ENCODE measurements at places on chromosomes 4 and X. TPM values are rescaled to one million over a fixed set of nuclear protein-coding genes. Genes with fewer than 3 reads are reported as not detected.
A peak's percentile ranks its signal among the peaks of the same experiment; 100 is the strongest.

GRCh38 chr4:157270552-157270951 lies 50.0 kb downstream of the GRIA2 start:
- DNase-seq, result no peak

GRCh38 chr4:174999407-174999806 lies 81.2 kb downstream of the ADAM29 start:
- DNase-seq, result no peak

DNA sequence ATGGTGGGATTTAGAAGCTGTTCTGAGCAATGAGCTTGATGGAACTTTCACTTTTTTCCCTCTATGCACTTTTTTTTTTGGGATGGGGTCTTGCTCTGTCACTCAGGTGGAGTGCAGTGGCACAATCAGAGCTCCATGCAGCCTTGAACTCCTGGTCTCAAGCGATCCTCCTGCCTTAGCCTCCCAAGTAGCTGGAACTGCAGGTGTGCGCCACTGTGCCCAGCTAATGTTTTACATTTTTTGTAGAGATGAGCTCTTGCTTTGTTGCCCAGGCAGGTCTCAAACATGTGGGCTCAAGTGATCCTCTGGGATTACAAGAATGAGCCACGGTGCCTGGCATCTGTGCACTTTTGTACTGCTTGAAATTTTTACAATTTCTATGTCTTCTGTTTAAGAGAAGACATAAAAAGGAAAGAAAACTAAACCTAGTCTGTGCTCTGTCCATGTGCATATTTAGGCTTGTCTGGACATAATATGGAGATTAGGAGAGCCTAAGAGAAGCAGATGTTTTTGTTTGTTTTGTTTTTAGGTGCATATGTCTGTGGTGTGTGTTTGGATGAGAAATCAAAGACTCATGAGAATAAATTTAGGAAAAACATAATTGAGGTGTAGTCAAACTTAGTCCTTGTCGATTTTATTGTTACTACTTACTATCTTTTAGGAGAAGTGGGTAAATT lies 16.5 kb downstream of the PDLIM5 start:
- DNase-seq, result no peak

- DNase-seq, result no peak
Measured at GRCh38 chr4:144901141-144901540, 196.9 kb downstream of the ANAPC10 start.

DNA sequence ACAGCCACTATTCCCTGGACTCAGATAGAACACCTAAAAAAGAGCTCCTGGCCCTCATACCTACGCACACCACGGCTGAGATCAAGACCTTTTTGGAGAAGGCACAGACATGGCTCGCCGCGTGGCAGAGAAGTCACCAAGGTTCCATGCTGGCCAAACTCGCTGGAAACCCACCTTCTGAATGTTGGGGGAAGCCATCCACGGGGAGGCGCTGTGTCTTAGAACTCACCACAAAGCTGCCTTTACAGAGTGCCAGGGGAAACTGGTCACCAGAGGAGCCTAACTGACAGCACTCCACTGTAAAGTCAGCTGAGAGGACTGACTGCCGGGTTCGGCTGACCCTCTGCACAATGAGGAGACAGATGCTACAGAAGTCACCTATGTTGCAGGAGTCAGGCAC lies 97.9 kb downstream of the NEUROG2 start:
- no peak for DNase-seq

GRCh38 chrX:150770623-150771022 lies 77.4 kb downstream of the MTMR1 start:
- no peak for DNase-seq

DNA sequence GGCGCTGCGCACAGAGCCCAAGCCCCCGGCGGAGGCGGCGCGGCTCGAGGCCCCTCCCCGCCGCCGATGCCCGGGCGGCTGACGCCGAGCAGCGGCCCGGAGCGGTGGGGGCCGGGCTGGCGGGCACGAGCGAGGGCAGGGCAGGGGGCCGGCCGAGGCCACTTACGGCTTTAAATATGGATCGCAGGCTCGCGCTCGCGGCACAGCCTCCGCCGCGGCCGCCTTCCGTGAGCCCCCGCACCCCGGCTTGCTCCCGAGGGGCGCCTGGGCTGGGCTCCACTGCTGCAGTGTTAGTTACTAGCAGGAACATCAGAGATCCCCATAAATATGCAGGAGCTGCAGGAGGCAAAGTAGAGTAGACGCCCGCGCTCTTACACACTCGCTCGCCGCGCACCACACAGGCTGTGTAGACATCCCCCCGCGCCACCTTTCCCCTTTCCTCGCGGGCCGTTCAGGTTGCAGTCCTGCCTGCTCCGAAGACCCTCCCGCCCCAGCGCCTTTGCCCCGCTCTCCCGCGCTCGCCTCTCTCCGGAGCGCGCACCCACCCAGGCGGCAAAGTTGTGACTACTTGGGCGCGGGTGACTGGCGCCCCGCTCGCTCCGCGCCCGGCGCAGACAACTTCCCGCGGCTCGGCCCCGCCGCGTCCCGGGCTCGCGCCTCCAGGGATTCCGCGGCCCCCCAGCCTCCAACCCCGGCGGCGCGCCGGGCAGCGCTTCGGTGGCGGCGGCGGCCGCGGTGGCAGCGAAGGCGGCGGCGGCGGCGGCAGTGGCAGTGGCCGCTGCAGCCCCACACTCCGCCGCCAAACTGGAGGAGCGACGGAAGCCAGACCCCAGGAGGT lies 152.0 kb upstream of the SLC4A4 start:
- DNase-seq, result peak; percentile 25

GRCh38 chr4:118035309-118035708 lies 1.0 kb downstream of the NDST3 start:
- DNase-seq, result no peak

GRCh38 chr4:10086506-10087120 lies 30.0 kb downstream of the WDR1 start:
- no peak for DNase-seq

GRCh38 chr4:48375651-48376304 lies 34.4 kb downstream of the SLAIN2 start:
- peak; percentile 79 for DNase-seq

DNA sequence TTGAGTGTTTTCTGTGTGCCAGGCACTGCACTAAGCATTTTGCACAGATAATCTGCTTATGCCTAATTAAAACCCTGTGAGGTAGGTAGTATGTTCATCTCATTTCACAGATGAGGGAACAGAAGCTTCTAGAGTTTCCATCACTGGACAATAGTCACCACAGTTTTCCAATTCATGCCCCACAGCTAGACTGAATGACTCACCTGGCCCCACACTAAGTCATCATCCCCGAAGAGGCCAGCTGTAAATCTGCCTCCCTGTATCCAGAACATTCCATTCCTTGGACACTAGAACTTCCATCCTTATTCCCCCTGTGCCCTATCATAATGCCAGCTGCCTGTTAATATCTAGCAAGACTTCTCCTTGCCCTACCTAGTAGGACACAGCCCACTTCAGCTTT lies 40.9 kb upstream of the NYX start:
- peak; percentile 25 for DNase-seq

DNA sequence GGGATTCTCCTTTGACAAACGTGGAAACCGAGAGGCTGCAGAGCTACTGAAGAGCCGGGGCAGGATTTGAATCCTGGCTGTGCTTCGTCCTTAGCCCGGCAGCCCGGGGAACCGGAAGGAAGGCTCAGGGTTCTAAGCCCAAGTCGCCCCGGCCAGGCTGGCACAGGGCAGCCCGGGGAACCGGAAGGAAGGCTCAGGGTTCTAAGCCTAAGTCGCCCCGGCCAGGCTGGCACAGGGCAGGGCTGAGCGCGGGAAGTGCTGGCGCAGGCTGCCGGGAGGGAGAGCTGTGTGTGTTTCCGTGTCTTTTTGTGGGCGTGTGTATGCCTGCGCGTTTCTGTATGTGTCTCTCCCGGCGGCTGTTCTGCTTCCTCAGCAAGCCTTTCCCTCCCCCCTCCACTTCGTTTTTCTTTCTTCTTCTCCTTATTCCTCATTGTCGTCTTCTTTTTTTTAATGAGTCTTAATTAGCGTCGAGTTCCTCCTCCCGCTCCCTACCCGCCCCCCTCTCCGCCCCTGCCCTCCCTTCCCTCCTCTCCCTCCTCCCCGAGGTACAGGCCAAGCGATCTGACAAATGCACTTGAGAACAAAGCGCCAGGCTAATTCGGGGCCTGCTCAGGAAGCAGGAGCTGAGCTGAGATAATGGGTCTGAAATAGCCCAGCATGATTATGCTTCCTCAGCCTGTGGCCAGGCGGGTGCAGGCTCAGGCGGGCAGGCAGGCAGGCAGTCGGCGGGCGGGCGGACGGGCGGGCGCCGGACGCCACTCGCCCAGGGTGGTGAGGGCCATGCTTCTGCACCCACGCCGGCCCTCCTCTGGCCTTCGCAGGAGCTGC lies 65.9 kb downstream of the EFNB1 start:
- DNase-seq, result no peak

DNA sequence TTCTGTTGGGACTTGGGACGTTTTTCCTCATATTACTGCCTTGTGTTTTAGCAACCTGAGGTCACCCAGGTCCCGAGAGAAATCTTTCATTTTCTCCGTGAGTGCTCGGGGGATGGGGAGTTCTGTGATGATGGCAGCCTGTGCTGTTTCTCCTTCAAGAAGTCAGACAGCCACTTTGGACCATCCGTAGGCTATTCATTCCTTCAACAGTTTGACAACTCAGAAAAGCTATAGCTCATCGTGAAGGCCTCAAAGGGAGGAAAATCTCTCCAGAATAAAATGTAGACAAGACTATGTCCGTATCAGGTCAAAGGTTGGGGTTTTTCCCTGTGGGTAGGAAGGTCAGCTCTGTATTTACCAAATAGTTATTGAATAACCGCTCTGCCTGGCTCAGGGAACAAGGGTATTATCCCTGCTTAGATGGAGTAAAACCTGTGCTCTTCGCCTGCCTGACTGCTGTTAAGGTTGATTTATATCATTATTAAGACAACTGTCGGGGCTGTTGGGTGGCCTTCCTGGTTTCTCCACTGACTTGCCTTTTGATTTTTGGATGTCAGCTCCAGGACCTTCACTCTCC lies 36.6 kb downstream of the FAM114A1 start:
- no peak for DNase-seq

GRCh38 chrX:46913667-46914066 lies 1.4 kb downstream of the JADE3 start:
- peak; percentile 1 for DNase-seq

- DNase-seq, result peak; percentile 18
Measured at GRCh38 chrX:150897421-150898320, 797 bp downstream of the CD99L2 start.

- DNase-seq, result no peak
Measured at GRCh38 chr4:55089916-55090315, 35.5 kb downstream of the KDR start.

GRCh38 chr4:94605241-94605805 lies 152.4 kb upstream of the BMPR1B start:
- DNase-seq, result no peak

GRCh38 chrX:10677490-10677889 lies 57.1 kb upstream of the MID1 start:
- no peak for DNase-seq

GRCh38 chr4:87985097-87985886 lies 9.8 kb downstream of the SPP1 start:
- peak; percentile 54 for DNase-seq

GRCh38 chrX:153495903-153496589 lies 1.3 kb downstream of the BGN start:
- no peak for DNase-seq

- no peak for DNase-seq
Measured at GRCh38 chrX:32116047-32116446, 1044.2 kb upstream of the FTHL17 start.

DNA sequence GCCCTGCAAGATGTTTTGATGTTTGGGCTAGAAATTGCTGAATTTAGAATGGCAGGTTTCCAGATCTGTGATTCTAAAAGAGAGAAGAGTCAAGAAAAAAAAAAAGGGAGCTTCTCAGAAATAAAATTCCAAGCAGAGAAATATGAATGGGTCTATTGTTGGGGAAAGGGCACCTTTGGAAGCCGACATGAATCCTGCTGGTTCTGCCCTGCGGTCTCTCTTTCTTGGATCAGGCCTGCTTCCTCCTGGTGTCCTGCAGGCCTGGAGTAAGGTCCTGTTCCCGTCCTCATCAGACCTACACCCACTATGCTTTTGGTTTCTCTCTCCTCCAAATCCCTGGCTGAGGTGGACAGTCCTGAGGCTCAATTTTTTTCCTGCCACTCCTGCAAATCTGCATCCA lies 109.8 kb upstream of the TRIM2 start:
- no peak for DNase-seq

DNA sequence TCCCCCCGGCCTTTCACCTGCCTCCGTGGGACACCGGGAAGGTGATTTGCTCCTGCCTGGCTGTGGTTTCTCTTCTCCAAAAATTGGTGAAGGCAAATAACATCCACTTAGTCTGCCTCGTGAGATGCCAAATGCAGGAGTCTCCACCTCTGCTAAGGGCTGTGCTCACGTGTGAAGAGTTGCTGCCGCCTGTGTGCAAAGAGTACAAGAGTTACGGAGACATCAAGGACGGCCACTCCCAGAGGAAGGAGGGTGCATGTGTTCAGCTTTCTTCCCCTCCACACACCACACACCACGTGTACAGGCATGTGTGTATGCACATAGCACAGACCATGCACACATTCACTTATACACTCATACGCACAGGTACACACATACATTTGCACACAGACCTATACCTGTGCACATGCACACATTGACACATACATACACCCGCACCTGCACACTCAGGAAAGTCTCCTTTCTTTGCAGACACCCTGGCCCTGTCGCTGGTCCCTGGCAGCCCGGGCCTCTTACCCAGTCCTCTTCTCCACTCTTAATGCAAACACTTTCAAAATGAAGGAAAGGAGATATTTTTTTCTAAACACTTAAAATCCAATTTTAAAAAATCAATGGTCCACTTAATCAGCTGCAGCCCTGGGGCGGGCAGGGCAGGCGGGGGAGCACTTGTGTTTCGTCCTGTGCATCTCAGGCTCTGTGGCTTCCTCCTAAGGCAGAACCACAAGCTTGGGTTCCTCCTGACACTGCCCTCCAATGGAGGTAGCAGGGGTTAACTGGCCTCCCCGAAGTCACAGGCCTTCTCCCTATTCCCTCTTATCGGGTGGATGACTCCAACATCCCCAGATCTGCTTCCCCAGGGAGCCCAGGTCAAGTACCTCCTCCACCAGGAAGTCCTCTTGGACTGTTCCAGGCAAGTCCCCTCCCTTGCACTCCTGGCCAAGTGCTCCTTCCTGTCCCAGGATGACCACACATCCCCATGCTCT lies 103.0 kb downstream of the CPZ start:
- no peak for DNase-seq

GRCh38 chrX:133685822-133686221 lies 270.5 kb upstream of the GPC4 start:
- DNase-seq, result no peak

MAGEA11 gene
- not detected for total RNA-seq

ARHGAP6 gene
- total RNA-seq, result 0.55 TPM

GK2 gene
- total RNA-seq, result not detected

SPANXN4 gene
- total RNA-seq, result not detected

PCDH7 gene
- 1.1 TPM for total RNA-seq

SH2D1A gene
- total RNA-seq, result not detected

ADGRG4 gene
- total RNA-seq, result not detected

PDS5A gene
- 40.3 TPM for total RNA-seq

LINC00632 gene
- total RNA-seq, result 221 TPM

HSFX4 gene
- total RNA-seq, result not detected

All from HFFc6 (cell line).